ENCODE measurements at places on chromosomes 2 and 18.
A peak's percentile ranks its signal among the peaks of the same experiment; 100 is the strongest.

GRCh38 chr2:202410092-202410491, 34.0 kb downstream of the BMPR2 start:
- no peak for DNase-seq

DNA sequence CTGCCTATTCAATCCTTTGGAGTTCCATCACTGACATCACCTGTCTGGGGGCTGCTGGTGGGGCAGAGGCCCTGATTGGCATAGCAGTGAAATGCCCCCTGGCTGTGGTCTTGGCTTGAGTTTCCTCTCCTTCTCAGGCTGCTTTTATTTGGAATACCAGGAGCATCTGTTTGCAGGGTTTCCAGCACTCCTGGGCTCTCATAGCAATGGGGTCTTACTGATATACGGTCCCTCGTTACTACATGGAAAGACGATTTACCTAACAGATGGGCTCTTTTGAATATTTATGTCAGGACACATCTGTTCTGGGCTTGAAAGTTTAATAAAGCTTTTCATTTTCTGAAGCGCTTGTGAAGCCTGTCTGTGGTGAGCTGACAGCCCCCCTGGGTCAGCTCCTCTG, 230.3 kb downstream of the SLC4A3 start:
- no peak for DNase-seq

DNA sequence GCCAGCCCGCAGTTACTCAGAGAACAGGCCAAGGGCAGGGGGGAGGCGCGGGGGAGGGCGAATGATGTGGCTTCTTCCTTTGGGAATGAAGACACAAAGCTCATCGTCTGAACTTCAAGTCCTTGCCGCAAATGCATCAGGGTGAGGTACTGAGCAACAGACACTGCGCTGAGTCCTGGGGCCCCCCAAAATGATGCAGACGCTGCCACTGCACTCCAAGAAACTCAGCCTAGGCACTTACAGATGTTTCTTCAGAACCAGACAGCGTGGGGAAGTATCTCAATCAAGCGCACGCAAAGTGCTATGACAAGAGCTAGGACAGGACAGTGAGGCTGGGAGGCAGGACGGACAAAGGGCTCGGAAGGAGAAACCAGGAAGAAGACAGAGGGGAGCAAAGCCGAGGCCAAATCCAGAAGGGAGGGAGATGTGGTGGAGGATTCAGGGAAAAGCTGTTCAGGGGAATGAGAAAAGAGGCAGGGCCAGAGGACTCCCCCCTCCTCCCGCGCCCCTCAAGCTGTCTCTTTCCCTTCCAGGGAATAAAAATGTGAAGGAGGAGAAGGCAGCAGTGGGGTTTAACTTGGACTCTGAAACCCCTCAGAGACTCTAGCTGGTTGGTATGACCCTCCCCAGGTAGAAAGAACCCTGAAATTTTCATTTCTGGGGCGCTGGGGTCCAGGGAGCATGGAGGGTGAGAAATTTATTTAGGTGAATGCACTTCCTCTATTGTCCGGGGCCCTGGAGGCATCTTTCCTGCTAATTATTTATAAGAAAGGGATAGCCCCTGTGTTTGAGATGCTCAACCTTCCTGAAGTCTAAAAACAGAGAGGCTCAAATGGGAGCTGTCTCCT, 34.9 kb downstream of the CIB4 start:
- no peak for DNase-seq

GRCh38 chr2:64987001-64987955, 1.9 kb upstream of the SLC1A4 start:
- DNase-seq, result peak; percentile 37

DNA sequence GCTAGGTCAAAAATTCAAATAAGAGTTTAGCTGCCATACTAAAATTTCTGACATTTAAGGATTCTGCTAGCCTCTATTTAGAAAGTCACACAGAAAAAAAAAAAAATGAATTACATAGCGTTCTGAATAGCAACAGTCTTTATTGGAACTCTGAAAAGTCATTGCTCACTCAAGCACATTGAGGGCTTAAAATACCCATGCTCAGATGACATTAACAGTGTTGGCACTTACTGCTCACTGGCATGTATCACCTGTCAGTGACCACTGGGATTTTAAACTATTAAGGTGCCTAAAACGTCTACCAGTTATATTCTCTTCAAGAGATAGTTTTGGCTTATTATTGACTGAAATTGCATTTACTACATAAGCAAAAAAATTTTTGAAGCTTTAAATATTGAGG, 468.0 kb upstream of the SPHKAP start:
- DNase-seq, result no peak

- DNase-seq, result no peak
Measured at GRCh38 chr2:224803930-224804329, 87.8 kb upstream of the CCDC195 start.

GRCh38 chr2:69393963-69394362, 6.9 kb upstream of the GFPT1 start:
- DNase-seq, result no peak

DNA sequence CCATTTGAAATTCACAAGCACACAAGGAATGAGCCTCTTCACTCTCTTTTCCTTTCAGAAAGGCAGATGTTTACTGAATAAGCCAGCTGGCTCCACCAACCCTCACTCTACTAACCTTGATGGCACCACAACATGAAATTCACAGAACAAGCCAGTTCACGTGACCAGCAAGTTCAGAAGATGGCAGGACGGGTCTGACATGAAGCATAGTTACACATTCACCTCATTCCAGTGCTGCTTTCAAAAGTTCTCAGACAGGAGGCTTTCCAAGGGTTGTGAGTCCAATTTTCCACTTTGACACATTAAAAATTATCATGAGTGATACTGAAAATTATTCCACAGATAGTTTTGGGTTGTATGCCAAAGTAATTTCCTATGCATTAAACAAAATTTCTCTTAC, 74.2 kb upstream of the MBOAT2 start:
- no peak for DNase-seq

DNA sequence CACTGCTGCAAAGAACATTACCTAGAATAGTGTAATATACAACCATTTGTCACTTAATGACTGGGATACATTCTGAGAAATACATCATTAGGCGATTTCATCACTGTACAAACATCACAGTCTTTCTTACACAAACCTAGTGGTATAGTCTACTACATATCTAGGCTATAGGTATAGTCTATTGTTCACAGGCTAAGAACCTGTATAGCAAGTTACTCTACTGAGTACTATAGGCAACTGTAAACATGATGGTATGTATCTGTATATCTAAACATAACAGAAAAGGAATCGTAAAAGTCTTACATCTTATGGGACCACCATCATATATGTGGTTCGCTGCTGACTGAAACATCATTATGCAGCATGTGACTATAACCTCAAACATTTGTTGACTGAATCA, 21.4 kb downstream of the SP3 start:
- no peak for DNase-seq

DNA sequence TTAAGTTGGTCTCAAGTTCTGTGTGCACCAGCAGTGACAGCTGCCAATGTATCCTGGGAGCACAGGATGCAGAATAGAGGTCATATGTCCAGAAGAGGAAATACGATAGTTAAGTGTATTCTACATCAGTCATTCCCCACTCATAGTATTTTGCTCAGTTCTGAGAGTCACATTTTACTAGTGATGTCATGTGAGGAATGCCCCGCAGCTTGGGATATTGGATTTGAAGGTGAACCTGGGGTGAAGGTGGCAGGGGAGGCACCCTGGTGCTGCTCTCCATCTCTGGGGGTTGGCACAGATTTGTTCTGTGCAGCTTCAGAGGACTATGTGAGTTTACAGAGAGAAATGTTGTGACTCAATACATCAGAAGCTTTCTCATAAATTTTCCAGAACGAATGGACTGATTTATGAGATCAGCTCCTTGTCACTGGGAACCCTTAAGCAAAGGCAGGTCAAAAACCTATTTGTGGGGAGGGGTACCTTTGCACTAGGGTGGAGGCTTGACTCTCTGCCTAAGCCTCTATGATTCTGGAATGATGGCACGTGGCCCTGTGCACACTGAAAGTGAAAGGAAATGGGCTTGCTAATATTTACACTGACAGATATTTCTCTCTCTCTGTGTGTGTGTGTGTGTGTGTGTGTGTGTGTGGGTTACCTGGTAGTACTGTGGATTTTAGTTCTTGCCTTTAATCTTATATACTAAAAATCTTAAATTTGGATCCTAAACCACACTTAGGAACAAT, 95.9 kb downstream of the NEB start:
- peak; percentile 14 for DNase-seq

- DNase-seq, result no peak
Measured at GRCh38 chr2:12514631-12515437, 201.9 kb upstream of the TRIB2 start.
